Renal cortical epithelial cell (primary cell): ENCODE measurements at places on chromosomes 5 and 9. TPM values are rescaled to one million over a fixed set of nuclear protein-coding genes. Genes with fewer than 3 reads are reported as not detected.

Gene FNBP1
- total RNA-seq, result 20.8 and 39.5 TPM in 2 replicates

Gene SNCAIP
- 1.7 and 3.0 TPM in 2 replicates for total RNA-seq

Gene LIFR
- total RNA-seq, result 10.8 and 45.7 TPM in 2 replicates

Gene BRIX1
- total RNA-seq, result 27.3 and 37.9 TPM in 2 replicates

Gene SLC34A1
- 0.05 TPM in 1 of 2 replicates, not detected in the other for total RNA-seq

Gene RORB
- not detected in 2 replicates for total RNA-seq

Gene CYSRT1
- total RNA-seq, result 0.20 and 0.87 TPM in 2 replicates

Gene MCTP1
- 8.3 and 22.3 TPM in 2 replicates for total RNA-seq

Gene FGF1
- total RNA-seq, result 0.15 and 1.7 TPM in 2 replicates

Gene OTP
- not detected in 2 replicates for total RNA-seq

Gene CTXN3
- total RNA-seq, result not detected in 2 replicates

Gene HTR1A
- total RNA-seq, result 0.35 TPM in 1 of 2 replicates, not detected in the other

Gene TMEM252
- 0.20 TPM in 1 of 2 replicates, not detected in the other for total RNA-seq

Gene SPINK6
- not detected in 2 replicates for total RNA-seq

Gene EXOSC2
- 23.8 and 37.2 TPM in 2 replicates for total RNA-seq

Gene RACK1
- 2,704 and 4,405 TPM in 2 replicates for total RNA-seq

Gene LMX1B
- 0.17 TPM in 1 of 2 replicates, not detected in the other for total RNA-seq

Gene ADAMTS19
- total RNA-seq, result 0.30 TPM in 1 of 2 replicates, not detected in the other

Gene IFNA13
- total RNA-seq, result not detected in 2 replicates

Gene TAS2R1
- not detected in 2 replicates for total RNA-seq

Gene TPPP
- 0.17 and 0.25 TPM in 2 replicates for total RNA-seq

Gene SLC44A1
- 59.6 and 90.4 TPM in 2 replicates for total RNA-seq

Gene PCDHGA11
- 1.4 and 3.1 TPM in 2 replicates for total RNA-seq
